ENCODE measurements at places on chromosomes 1 and 21. TPM values are rescaled to one million over a fixed set of nuclear protein-coding genes. Genes with fewer than 3 reads are reported as not detected.

C1orf94 gene
- not detected for total RNA-seq

ARTN gene
- 0.69 TPM for total RNA-seq

CHRM3 gene
- 0.29 TPM for total RNA-seq

DNA sequence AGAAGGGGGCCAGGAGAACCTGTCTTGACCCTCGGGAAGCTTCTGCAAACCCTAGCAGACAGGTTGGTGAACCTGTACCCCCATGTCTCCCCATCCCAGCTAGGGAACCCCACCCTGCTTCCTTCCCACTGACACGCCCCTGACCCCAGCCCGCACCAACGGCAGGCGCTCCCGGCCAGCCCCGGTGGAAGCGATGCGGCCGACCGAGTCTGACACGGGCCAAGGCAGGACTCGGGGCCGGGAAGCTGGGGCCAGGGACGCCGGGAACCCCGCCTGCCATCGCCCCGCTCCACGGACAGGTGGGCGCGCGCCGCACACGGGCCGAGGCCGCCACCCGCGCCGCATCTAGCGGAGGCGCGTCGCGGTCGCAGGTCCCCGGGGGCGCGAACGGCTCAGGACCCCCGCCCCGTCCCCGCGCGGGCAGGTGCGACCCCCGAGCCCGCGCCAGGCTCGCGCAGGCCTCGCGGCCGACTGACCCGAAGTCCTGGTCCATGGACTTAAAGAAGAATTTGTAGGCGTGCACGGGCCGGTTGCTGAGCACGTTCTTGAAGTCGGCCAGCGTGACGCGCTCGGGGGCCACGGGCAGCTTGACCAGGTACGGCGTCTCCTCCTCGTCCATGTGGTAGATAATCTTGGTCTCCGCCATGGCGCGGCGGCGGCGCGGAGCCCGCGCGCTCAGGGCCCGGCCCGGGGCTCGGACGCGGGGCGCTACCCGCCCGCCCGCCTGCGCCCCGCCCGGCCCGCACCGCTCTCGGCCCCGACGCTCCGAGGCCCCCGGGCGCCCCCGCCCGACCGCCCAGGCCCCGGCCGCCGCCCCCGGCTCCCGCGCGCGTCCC, 580 bp downstream of the DVL1 start:
- DNase-seq: no peak

- DNase-seq: no peak
Observed at GRCh38 chr1:233520261-233521191, 93.4 kb upstream of the KCNK1 start.

DNA sequence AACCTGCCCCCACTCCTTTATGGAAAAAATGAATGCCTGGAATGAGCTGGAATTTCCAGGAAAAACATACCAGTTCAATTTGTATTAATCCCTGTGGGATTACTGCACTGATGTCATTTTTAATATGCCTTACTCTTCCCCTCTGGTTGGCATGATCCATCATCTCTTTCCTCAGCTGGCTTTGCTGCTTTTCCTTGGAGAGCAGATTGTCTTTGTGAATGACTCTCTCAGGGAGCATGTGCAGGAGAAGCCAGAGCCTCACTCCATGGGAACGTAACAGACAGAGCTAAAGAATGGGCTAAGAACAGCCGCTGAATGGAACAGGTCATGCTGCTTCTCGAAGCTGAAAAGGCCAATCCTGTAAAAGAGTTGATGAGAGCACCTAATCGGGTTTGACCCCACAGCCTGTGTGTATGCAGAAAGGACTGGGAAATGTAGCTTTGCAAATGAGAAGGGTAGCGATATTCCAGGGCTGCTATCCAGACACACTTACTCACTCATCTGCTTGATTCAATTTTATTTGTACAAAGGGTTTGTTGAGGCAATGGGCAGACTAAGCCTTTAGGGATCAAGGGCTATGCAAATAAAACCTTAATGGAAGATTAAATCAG, 20.7 kb downstream of the PHC2 start:
- no peak for DNase-seq

GRCh38 chr1:90925928-90926869, 95.6 kb downstream of the ZNF644 start:
- DNase-seq: no peak

DNA sequence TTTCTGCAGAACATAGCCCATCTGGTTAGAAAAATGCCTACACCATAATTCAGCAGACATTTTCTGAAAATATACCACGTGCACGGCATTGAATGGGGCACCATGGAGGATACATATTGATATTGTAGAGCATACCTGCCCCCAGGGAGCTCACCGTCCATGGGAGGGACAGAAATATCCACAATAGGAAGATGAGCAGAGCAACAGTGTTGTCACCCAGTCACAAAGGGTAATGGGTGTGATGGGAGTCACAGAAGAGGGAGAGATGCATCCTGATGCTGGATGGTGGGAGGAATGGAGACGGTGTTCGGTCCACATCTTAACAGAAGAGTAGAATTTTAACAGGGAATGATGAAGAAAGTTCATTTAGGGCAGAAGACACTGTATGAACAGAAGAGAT, 51.4 kb downstream of the ATP1A1 start:
- no peak for DNase-seq

DNA sequence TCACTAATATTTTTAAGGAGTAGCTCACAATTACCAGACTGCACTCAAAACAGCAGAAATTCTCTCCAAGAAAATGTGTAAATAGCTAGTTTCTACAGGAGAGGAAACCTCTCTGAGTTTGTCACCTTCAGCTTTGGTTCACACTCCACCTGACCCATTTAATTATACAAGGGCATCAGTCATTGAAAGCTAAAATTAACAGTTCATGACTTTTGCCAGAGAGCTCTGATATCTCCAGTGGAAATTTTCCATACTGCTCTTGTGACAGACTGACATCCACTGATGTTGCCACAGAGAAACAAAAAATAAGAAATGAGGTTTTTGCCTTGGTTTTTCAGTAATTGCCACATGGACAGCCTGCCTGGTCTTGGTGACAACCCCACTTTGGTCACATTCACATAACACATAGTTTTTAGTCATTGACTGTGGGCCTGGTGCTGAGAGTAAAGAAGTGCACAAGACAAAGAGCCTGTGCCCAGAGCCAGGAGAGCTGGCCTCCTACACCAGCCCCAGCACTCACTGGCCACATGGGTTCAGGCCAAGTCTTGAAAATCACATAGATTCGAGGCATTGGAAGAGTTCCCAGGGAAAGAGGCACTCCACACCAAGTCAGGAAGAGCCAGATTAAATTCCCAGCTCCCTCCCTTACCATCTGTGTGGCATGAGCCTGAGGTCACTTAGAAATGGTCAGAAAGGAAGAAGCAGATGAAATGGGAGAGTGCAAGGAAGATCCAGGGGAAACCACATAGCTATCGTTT, 13.8 kb upstream of the SIM2 start:
- no peak for DNase-seq
